ENCODE measurements at places on chromosomes 3 and 15. TPM values are rescaled to one million over a fixed set of nuclear protein-coding genes. Genes with fewer than 3 reads are reported as not detected.
A peak's percentile ranks its signal among the peaks of the same experiment; 100 is the strongest.

Gene EHHADH
- 44.3 TPM for total RNA-seq

Gene STRIT1
- not detected for total RNA-seq

Gene CYP8B1
- 21.2 TPM for total RNA-seq

GRCh38 chr3:111621535-111621934, 26.4 kb upstream of the ZBED2 start:
- no peak overlapping the region for H3K27ac ChIP-seq
- H3K4me3 ChIP-seq = no peak overlapping the region
- H3K4me1 ChIP-seq = no peaks in the 10 kb centered on the region

- H3K27ac ChIP-seq = peak overlapping the region; percentile 95
- H3K27me3 ChIP-seq = no peaks in the 10 kb centered on the region
- H3K4me3 ChIP-seq = peak overlapping the region; percentile 89
- DNase-seq = peak; percentile 63
- no peaks in the 10 kb centered on the region for H3K36me3 ChIP-seq
- H3K4me1 ChIP-seq = peaks cover 22% of the 10 kb centered on the region
These were observed 835 bp downstream of the UBE3A start for GRCh38 chr15:25437777-25438600.

DNA sequence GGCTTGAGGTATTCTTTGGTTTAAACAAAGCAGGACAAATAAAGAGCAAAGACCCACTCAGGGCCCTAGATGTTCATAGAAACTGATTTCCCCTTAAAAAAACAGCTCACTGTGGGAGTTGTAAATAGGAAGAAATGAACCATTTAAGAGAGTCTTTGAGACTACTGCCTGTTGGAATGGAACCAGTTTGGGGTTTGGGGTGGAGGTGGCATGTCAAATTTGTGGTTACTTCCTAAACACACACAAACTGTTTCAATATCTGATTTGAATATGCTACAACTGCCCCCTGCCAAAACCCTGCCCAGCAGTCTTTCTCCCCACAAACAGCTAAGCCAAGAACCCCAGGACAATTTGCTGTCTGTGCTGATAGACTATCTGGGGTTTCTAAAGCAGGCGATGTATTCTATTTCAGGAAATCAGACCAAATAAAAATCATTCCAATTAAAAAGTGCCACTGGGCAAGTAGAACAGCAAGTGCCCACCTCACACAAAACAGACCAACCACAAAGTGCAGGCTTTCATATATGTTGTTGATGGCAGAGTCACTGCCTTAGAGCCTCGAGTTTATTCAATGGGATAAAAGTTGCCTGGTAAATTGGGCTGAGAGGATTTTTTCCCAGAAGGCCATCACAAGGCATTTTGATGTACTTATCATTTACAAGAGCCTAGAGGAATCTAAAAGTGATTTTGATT, 293.9 kb upstream of the PROK2 start:
- no peaks in the 10 kb centered on the region for H3K4me1 ChIP-seq
- DNase-seq = no peak
- H3K36me3 ChIP-seq = no peaks in the 10 kb centered on the region
- no peak overlapping the region for H3K27ac ChIP-seq

Gene CRABP1
- not detected for total RNA-seq

GRCh38 chr3:98977520-98977919, 76.0 kb upstream of the DCBLD2 start:
- no peaks in the 10 kb centered on the region for H3K36me3 ChIP-seq
- H3K4me1 ChIP-seq = no peaks in the 10 kb centered on the region
- no peak overlapping the region for H3K4me3 ChIP-seq

DNA sequence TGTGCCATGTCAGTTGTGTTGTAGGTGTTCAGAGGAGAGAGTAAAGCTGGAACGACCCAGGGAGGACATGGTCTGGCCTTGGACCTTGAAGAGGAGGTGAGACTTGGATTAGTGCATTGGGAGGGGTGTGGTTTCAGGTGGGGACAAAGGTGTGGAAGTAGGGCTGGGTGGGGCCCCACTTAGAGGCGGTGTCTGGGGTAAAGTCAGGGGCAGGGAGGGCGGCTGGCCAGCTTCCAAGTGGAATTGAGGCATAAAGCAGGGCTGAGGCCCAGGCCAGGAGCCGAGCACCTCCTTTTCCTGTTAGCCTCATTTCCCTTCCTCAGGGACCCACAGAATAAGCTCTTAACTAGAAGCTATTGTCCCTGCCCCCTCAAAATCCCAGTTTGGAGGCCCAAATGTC, 36.2 kb upstream of the FLNB start:
- no peaks in the 10 kb centered on the region for H3K36me3 ChIP-seq
- no peak overlapping the region for H3K27ac ChIP-seq
- no peaks in the 10 kb centered on the region for H3K27me3 ChIP-seq
- no peaks in the 10 kb centered on the region for H3K4me1 ChIP-seq

Gene SLC28A1
- 39.7 TPM for total RNA-seq

GRCh38 chr3:54360320-54360719, 238.0 kb downstream of the CACNA2D3 start:
- DNase-seq = no peak
- H3K36me3 ChIP-seq = no peaks in the 10 kb centered on the region
- peaks cover 18% of the 10 kb centered on the region for H3K4me1 ChIP-seq

Gene CLDN11
- total RNA-seq = 3.3 TPM

GRCh38 chr3:135091946-135092345, 296.9 kb downstream of the EPHB1 start:
- H3K27me3 ChIP-seq = no peaks in the 10 kb centered on the region
- no peaks in the 10 kb centered on the region for H3K4me1 ChIP-seq
- no peaks in the 10 kb centered on the region for H3K36me3 ChIP-seq
- no peak overlapping the region for H3K27ac ChIP-seq

GRCh38 chr15:65344214-65344913, 33.4 kb downstream of the IGDCC3 start:
- H3K27me3 ChIP-seq = no peaks in the 10 kb centered on the region
- no peak overlapping the region for H3K4me3 ChIP-seq
- no peak overlapping the region for H3K27ac ChIP-seq
- H3K36me3 ChIP-seq = no peaks in the 10 kb centered on the region
- H3K4me1 ChIP-seq = no peaks in the 10 kb centered on the region

GRCh38 chr3:46749129-46749528, 31.5 kb upstream of the PRSS50 start:
- no peaks in the 10 kb centered on the region for H3K4me1 ChIP-seq
- DNase-seq = no peak
- no peak overlapping the region for H3K27ac ChIP-seq
- no peaks in the 10 kb centered on the region for H3K36me3 ChIP-seq
- no peaks in the 10 kb centered on the region for H3K27me3 ChIP-seq

DNA sequence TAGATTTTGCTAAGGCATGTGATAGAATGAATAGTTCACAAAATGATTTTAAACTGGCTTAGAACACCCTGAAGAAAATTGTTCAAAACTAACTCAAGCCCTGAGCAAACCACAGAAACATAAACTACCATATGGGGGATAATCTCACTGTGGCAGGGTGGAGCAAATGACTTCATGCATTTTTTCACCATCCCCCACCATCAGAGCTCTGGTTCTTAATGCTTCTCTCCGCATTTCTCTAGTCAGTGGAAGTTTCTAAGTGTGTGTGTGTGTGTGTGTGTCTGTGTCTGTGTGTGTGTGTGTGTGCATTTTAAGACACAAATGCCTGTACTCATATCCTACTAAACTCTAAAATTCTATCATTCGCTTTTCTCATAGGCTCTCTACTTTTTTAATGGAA, 107.1 kb upstream of the PHLDB2 start:
- peaks cover 12% of the 10 kb centered on the region for H3K4me1 ChIP-seq
- no peaks in the 10 kb centered on the region for H3K27me3 ChIP-seq
- no peaks in the 10 kb centered on the region for H3K36me3 ChIP-seq
- DNase-seq = no peak
- no peak overlapping the region for H3K4me3 ChIP-seq
- no peak overlapping the region for H3K27ac ChIP-seq
